ENCODE measurements at places on chromosomes 4 and X.

GRCh38 chrX:13009844-13010243, 34.6 kb downstream of the FAM9C start:
- DNase-seq = no peak

DNA sequence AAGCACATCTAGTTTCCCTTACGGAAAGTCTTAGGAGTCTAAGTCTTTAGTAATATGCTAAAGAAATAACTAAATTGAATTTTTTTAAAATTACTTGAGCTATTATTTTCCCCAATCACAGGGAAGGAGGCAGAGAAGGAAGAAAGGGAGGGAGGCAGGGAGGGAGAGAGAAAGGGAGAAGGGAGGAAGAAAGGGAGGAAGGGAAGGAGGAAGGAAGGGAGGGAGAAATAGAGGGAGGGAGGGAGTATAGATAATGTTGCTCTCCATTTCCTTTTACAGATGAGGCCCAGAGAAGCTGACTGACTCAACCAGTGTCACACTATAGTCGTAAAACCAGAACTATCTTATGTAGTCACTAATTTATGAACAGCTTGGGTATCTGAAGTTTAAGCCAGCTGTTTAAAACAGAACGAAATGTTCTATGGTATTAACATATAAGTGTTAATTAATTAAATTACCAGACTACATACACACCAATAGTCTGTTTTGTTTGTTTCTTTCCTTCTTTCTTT, 14.6 kb downstream of the SH3RF1 start:
- DNase-seq = no peak

- no peak for DNase-seq
Observed at GRCh38 chr4:169098054-169098497, 88.0 kb upstream of the CBR4 start.

GRCh38 chr4:36427696-36428095, 146.3 kb downstream of the DTHD1 start:
- DNase-seq = no peak

DNA sequence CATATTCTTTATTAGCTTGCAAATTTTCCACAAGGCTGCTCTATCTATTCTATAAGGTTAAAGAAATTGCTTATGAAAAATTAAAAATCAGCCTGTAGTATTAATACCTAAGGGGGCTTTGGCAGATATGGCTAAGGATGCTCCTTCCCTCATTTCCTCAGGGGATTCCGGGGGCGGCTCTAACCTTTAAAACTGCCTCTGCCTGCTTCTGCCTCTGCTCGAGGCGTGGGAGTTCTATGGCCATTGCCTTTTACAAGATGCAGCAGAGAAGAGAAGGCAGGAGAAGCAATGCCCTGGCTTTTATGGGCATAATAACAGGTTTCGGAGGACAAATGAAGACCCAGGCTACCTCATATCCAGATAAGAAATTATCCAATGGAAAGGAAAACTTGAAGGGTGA, 8.6 kb upstream of the CDKN2AIP start:
- no peak for DNase-seq

All from brain pericyte (primary cell).